ENCODE measurements at places on chromosomes 2 and 18.

DNA sequence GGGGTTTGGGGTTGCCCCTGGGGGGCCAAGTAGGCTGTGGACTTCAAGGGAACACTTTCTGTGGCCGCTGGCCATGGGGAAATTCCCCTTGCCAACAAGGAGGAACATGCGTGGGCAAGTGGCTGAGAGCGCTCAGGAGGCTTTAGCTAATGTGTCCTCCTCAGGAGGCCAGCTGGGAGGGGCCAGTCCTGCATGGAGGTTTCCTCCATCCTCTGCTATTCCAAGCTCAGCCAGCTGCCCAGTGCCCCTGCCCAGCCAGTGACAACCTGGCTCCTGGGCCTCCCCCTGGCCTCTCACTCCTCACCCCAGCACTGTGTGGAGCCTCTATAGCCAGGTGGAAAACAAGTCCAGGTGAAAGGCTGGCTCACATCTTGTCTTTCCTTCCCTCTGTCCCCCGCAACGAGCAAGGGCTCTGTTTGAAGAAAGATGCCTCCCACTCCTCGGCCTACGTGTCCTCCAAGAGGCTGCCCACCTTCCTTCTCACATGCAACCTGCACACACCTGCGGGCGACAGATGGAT, 64.4 kb upstream of the DAPL1 start:
- no peak for DNase-seq

DNA sequence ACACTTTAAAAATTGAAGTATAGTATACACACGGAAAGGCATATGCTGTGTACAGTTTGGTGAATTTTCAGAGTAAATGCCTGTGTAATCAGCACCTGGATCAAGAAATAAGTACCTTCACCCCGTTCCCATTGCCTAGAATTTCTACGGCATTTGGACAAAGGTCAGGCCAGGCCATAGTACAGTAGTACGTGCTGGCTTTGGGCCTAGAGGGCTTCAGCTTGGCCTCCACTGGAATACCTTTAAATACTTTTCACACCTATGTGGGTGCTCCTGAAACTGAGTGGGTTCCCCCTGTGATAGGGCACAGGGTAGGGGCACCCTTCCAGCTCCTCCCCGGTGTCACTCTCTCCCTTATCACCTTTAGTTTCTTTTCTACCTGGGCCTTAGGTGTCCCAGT, 26.5 kb downstream of the TET3 start:
- no peak for DNase-seq

GRCh38 chr2:62586981-62587380, 81.0 kb upstream of the TMEM17 start:
- DNase-seq = peak; percentile 77

GRCh38 chr2:235206399-235206798, 254.6 kb downstream of the SH3BP4 start:
- no peak for DNase-seq

DNA sequence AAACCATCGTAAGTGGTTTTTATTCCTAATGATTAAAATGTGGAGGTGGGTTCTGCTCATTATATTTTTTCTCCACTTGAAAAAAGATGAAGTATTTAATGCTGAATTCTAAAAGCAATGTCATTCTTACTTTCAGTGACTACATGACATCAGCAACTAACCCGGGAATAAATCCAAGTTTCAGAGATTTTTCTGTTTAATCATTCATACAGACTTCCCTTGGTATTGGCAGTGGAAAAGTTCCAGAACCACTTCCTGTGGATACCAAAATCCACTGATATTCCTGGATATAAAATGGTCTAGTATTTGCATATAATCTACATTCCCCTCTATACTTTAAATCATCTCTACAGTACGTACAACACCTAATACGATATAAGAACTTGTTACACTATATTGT, 128.6 kb downstream of the ZNF532 start:
- DNase-seq = no peak

DNA sequence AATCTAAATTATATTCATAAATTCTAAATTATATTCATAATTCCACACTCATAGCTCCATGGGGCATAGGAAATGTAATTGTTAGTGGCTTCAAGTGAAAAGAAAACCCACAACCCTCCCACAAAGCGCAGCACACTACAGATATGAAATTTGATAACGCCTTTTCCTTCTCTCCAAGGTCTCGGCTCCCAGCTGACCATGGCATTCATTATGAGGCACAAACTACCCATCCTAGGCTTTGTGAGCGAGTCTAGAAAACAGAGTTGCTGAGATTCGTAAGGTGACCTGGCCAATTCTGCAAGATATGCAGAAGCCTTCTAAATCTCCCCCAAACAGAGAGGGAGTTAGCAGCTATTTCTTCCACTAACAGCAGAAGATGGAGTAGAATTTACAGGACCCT, 5.4 kb downstream of the NPPC start:
- no peak for DNase-seq

GRCh38 chr2:19894134-19894792, 7.5 kb downstream of the TTC32 start:
- DNase-seq = no peak

DNA sequence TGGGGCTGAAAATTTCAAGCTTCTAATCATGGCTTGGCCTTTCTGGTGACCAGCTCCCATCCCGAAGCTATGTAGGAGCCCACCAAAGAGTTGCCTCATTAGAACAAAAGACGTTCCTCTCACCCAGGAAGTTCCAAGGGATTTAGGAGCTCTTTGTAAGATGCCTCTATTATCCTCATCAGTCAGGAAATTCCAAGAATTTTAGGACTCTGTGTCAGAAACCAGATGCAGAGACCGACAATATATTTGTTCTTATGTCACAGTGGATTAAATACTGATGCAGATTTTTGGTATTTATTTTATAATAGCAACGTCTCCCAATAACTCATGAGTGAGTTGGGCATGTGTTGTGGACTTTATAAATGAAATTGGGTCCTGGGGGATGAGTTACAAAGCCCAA, 91.8 kb upstream of the SKOR2 start:
- DNase-seq = no peak

DNA sequence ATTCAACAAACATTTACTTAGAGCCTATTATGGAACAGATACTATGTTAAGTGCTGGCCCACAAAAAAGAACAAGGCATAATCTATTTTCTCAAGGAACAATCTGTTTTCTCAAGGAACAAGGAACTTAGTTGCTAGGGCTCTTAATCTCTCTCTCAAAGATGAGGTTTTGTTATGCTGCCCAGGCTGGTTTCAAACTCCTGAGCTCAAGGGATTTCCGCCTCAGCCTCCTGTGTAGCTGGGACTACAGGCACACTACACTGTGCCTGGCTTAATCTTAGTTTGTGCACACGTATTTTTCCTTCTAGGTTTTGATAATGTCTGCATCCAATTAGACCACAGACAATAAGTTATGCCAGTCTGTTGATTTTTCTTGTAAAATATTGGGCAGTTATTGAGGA, 89.5 kb downstream of the PTH2R start:
- DNase-seq = no peak

DNA sequence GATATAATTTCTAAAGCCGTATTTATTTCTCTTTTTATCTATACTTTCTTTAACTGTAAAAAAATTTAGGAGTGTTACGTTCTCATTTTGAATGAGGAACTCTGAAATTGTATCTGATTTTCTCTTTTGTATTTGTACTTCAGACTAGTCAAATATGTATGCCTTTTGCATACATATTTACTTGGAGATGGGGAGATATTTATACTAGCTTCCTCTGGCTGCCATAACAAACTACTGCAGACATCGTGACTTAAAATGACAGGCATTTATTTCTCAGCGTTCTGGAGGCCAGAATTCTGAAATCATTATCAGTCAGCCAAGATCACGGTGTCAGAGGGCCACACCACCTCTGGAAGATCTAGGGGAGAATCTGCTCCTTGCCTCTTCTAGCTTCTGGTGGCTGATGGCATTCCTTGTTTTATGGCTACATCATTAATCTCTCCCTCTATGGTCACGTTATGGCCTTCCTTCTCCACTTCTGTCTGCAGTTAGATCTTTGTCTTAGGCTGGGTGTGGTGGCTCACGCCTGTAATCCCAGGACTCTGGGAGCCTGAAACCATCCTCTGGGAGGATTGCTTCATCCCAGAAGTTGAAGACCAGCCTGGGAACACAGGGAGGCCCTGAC, 8.2 kb downstream of the LCLAT1 start:
- DNase-seq = no peak

DNA sequence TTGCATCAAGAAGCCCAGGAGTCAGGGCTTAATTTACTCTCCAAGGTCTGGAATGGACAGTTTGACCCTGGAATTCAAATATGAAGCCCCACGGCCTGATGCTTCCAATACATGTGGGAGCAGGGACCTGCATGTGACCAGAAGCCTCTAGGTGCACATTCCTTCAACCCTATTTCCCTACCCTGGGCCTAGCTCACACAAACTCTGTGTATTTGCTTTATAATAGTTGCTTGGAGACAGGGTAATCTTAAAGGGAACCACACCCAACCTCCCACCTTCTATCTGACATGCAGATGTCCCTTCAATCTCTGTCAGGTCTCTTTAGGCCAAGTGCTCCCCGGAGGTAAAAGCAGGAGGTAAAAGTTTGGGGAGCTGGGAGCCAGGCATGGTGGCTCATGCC, 55.4 kb upstream of the PPP1CB start:
- DNase-seq = no peak

GRCh38 chr2:120650022-120650644, 85.5 kb upstream of the GLI2 start:
- peak; percentile 8 for DNase-seq

GRCh38 chr2:14712111-14712510, 79.6 kb downstream of the LRATD1 start:
- no peak for DNase-seq
